ENCODE measurements at places on chromosomes 1 and 21.

GRCh38 chr1:61337981-61338848, 255.9 kb downstream of the NFIA start:
- DNase-seq: no peak

DNA sequence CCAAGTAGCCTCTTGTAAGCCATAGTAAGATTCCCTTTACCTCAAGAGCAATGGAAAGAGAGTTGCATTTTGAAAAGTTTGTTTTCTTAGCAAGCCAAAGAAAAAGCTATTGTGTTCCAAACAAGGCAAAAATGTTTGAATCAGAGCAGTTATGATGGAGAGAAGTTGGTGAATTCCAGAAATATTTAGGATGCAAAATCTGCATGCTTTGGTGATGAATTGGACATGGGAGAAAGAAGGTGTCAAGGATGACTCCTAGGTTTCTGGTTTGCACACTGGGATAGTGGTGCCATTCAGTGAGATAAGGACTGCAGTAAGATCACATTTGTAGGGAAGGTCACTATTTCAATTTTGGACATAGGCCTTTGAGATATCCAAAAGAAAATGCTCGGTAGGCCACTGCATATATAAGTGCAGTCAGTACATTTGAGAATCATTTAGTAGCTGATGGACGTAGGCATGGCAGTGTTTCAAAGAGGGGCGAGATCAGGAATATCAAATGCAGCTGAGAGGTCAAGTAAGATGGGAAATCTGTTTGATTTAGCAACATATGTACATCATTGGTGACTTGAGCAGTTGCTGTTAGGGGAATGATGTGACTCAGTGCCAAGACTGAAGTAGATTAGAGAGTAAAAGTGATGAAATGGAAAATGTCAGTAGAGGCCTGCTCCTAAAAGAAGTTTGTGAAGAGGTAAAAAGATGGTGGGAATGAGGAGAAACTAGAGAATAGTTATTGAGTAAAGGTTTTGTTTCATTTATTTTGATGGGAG, 33.9 kb upstream of the GPR25 start:
- DNase-seq: no peak

- no peak for DNase-seq
These were observed 110.7 kb downstream of the ETS2 start for GRCh38 chr21:38916214-38916964.

- DNase-seq: no peak
These were observed 75.3 kb downstream of the ZNF648 start for GRCh38 chr1:181985936-181986906.

DNA sequence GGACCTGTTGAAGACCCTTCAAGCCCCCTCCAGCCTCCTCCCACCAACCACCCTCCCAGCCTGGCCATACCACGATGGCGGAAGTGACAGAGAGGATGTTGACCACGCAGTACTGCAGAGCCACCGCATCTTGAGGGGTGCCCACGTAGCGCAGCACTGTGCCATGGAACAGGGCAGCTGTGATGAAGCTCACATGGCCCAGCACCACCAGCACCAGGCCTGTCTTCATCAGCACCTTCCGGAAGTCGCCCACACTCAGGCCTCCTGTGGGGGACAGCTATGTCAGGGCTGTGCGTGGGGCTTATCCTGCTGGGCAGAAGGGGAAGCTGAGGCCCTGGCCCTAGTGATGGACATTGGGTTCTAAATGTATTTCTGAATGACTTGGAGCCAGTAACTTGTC, 3.1 kb downstream of the TMEM54 start:
- DNase-seq: no peak

DNA sequence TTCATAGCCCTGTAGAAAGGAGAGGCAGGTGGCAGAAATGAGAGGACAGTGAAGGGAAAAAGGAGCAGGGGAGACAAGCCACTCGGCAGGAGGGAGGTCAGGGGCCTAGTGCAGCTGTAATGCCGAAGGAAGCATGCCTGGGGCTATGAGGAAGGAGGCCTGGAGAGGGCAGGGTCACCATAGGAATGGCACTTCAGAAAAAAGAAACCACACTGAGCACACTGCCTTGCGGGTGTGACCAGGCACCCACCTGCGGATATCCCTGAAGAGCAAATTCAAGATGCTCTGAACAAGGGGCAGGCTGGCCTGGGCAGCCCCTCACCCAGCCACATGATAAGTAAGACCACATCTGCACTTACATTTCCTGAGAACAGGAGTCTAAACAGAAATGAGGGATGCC, 104.7 kb downstream of the JAK1 start:
- no peak for DNase-seq

- no peak for DNase-seq
These were observed 3.2 kb upstream of the OLFML2B start for GRCh38 chr1:162026881-162027280.

- no peak for DNase-seq
These were observed 290.6 kb downstream of the NPHP4 start for GRCh38 chr1:5701642-5702041.

DNA sequence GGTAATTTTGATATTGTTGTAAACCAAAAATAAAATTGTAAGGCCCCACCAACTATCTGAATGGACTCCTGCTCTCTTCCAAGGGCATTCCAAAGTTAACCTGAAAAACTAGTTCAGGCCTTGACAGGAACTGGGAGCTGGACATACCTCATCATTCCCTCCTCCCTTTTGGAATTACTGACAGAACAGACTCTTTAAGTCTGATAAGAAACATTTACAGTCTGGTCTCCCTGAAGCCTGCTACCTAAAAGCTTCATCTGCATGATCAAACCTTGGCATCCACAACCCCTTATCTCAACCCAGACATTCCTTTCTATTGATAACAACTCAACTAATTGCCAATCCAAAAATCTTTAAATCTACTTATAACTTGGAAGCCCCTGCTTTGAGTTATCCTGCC, 123.8 kb downstream of the TLR5 start:
- DNase-seq: no peak

DNA sequence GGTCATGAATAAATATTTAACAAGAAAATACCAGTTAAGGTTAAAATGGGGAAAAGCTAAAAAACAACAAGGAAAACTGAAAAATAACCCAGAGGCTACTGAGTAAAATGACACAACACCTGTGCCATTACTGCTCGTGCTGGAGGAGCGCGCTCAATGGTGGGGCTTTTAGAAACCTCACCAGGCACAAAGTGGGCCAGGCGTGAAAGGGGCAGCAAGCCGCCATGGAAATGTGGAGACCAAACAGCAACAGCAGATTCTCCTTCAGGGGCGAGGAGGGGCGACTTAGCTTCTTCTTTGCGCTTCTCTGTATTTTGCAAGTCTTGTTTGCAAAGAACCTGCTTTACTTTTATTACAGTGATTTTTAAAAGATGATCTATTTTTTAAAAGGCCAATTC, 18.9 kb upstream of the SPATC1L start:
- no peak for DNase-seq

GRCh38 chr1:20883766-20884165, 96.7 kb upstream of the HP1BP3 start:
- no peak for DNase-seq

DNA sequence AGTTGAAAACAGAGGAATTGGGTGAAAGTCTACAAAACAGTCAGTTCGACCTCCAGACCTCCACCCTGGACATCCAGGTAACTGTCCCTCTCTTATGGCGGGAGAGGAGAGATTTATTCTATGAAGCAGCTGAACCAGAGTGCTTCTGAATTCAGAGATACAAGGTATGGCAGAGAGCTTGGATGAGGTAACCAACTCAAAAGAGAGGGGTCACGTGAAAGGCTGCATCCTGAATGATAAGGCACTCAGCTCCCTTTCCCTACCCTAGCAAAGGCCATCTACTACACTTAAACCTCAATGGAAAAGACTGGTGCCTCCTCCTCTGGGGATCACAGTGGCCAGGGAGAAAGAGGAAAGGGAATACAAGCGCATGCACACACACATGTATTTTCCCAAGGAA, 88.4 kb upstream of the KCNA3 start:
- DNase-seq: no peak

GRCh38 chr1:42957880-42958487, 684 bp downstream of the SLC2A1 start:
- DNase-seq: peak; percentile 66

DNA sequence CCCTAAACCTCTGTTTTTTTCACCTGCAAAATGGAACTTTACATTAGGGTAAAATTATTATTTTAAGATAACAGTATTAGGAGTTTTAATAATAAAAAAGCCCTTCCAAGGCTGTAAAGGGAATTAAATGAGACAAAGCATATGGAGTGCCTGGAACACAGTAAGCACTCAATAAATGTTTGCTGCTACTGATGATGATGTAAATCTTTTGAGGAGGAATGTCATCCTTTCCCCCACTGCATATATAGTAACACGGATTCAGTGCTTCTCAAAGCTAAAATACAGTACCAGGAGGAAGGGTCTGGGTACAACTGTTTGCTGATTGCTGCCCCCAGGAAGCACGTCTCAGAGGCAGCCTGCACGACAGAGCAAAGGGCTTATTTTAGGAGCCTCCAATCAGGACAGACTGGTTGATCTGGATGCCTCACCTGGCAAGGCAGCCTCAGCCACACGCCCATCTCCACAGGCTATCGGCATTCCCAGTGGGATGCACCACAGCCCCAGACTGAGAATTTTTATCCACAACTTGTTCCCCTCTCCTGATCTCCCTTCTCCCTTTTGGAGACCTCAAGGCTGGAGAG, 64.4 kb downstream of the GADD45A start:
- no peak for DNase-seq

DNA sequence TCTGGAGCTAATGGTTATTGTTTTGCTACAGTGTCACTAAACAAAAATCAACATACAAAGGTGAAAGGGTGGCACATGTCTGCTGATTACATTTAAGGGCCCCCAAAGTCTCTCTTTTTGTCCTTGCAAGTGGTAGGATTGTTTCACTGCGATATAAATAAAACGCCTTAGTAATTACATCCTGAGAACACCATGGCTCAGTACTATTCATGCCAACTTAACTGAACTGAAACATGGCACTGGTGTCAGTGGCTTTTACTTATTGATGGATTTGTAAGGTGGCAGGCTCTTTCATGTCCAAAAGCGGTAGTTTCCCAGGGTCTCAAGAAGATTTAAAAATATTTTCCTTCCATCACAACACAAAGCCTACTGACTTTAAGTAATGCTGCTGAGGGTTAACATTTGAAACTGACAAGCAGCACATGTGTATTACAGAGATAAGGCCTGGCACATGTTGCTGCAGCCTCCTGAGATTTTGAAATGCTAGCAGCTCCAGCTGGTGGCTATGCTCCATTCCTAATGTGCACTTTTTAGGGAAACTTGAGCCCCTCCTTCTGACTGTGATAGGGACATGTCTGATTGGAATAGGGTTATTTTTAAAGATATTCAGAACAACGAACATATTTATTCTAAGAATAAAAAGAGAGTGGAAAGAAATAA, 86.8 kb downstream of the ATP1B1 start:
- no peak for DNase-seq

- no peak for DNase-seq
These were observed 31.5 kb downstream of the CFHR5 start for GRCh38 chr1:197008861-197009260.

DNA sequence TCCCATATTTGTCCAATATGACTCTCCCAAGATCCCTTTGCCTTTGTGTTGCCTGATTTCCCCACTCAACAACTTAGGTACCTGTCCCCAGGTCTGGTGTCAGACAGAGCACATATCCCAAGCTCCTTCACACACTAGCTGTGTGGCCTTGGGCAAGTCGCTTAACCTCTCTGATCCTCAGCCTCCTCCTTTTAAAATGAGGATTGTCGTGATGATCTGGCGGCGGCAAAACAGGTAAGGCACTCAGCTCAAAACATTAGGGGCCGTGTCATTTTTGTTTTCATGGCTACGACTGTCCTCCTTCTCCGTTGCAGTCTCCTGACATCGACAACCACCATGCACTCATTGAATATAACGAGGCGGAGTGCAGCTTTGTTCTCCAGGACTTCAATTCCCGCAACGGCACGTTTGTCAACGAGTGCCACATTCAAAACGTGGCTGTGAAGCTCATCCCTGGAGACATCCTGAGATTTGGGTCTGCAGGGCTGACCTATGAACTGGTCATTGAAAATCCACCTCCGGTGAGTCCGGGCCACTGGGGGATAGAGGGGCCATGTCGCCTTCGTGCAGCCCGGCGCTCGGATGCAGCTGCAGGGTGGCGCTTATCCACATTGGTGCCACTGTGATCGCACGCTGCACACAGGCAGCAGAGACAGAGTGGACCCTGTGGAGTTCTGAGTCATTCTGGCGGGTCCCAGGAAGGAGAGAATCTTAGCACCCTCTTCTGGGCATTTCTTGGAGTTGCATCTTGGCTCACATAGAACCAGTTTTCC, 25.2 kb downstream of the FHAD1 start:
- DNase-seq: peak; percentile 45

DNA sequence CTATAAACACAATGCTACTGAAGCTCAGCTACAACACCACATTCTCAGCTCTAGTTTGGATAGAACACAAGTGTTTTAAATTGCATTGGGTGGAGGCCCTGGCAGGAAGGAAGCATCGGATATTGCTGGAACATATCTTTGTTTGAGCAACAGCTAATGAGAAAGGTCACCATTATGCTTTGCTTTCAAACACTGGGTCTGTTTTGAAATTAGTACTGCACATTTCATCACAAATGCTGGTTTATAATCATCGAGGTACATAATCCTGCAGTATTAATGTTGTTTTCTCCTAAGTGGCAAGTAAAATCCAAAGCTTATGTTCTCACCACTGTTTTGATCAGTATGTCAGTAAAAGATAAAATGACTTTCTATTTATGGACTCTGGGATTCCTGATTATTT, 61.5 kb upstream of the ARHGAP29 start:
- no peak for DNase-seq

GRCh38 chr1:201539561-201540431, 869 bp downstream of the NAV1 start:
- no peak for DNase-seq

DNA sequence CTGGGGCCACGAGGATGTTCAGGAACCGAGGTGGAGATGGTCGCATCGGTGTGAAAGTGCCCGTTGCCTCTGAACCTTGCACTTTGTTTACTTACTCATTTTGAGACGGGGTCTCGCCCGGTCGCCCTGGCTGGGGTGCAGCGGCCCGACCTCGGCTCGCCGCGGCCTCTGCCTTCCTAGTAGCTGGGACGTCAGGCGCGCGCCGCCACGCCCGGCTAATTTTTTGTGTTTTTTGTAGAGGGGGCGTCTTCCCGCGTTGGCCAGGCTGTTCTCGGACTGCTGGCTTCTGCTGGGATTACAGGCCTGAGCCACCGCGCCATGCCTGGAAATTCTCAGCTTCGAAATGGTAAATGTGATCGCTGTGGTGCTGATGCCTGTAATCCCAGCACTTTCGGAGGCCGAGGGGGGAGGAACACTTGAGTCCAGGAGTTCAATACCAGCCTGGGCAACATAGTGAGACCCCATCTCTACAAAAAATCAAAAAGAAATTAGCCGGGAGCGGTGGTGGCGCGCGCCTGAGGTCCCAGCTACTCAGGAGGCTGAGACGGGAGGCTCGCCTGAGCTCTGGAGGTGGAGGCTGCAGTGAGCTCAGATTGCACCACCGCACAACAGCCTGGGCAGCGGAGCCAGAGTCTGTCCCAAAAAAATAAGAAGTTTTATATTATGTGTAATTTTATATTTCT, 684 bp upstream of the MRPL20 start:
- peak; percentile 24 for DNase-seq
